HCEC 1CT (cell line): ENCODE measurements at places on chromosomes 2 and 18.

DNA sequence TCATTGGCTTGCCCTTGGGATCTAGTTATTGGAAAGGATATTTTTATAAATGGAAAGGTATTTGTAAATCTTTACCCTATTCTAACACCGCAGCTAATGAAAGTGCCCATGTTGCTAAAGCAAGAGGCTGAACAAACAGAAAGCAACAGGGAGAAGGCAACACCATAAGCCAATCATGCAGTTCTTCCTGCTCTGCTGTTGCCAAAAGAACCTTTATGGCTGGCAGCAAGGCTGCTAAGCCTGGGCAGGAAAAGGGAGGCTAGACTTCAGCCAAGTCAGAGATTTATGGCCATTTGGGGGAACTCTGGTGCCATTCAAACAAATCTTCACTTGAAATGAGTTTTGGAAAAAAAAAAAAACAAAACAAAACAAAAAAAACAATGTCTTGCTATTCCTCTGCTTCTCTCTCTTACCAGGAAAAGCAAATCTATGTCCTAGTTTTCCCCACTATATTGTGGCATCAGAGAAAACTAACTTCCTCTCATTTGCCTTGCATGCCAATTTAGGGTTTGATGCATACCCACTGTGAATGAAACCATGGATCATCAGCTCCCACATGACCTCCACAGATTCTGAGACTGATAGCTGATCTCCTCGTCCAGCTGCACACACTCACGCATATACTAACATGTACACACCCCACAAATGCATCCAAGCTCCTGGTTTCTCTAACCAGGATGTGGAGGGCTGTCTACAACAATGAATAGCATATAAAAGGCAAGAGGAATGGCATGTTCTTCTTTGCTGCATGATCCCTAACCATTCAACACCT lies 179.3 kb downstream of the C1D start:
- DNase-seq = no peak

- no peak for DNase-seq
Measured at GRCh38 chr2:145975406-145975805, 1455.5 kb upstream of the ZEB2 start.

DNA sequence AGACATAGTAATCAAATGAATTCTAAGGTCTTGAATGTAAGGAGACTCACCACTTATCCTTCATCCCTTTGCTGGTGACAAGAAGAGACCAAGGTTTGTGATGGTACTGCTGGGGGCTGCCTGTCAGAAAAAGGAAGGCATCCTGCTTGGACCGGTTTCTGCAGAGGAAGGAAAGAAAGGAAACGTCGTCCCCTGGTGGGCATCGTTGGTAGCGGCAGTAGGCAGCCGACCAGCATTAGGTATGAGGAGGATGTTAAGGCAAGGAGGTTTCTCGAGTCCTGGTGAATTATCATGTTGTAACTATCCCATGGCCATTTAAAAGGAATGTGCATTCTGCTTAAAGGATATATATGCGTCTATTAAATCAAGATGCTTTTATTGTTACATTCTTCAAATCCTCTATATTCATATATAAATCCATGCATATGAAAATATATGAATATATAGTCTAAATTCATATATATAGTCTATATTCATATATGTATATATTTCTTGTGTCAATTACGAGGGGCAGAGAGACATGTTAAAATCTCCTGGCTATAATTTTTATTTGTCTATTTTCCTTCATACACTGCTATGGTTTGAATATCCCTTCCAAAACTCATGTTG lies 94.4 kb upstream of the TGFA start:
- peak; percentile 24 for DNase-seq

GRCh38 chr2:37365669-37366068 lies 21.2 kb downstream of the QPCT start:
- DNase-seq = no peak

DNA sequence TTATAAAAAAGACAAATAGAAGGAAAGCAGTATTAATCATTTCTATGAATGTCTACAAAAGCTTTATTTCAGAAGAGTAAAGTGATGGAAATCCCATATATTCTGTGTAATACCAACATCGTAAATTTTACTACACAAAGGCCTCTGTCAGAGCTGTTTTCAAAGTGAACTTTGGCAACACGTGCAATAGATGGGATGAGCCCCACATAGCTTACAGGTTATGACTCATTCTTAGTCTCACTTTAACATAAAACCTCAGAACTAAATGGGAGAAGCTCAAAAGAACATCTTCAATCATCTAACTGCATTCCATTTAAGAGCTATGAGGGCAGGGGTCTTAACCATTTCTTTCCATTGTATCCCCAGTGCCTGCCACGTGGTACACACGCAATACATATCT lies 11.5 kb downstream of the VPS4B start:
- peak; percentile 88 for DNase-seq

- DNase-seq = peak; percentile 44
Measured at GRCh38 chr2:187302116-187302515, 145.9 kb downstream of the CALCRL start.

DNA sequence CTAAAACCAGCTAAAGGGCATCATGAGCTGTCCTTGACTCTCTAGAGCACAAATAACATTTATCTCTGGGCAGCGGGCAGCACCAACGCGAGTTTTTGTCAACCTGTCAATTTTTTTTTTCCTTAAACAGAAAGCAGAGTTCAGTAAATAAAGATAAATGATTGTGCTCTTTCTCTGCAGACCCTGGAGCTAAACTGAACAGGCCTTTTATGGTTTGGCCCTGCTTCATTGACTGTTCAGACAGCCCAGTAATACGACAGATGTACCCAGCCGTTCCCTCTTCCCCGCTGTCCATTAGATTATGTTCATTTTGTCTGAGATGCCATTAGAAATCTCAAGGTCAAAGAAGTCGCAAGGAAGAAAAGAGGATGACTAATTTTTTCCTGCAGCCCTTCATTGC lies 280.5 kb upstream of the PIK3C3 start:
- DNase-seq = no peak
